Esophagus squamous epithelium (tissue), 5 donors: ENCODE measurements at places on chromosomes 3 and 15.

DNA sequence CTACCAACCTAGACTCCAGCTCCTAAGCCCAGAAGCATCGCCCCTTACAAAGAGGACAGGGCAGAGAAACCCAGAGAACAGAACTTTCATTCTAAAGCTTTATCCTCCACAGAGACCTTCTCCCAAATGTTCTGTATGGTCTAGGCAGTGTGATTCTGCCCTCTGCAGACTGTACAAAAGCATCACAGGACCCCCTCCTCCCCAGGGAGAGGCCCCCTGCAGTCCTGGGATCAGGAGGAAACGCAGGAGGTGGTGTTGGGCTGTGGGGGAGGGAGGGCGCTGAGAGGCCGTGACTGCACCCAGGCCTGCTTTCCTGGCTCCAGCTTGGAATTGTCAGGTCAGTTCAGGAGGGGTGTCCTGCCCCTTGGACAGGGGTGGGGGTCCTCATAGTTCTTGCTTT, 101.3 kb downstream of the DGKG start:
- no peak for DNase-seq

GRCh38 chr3:177672252-177672911, 475.1 kb upstream of the TBL1XR1 start:
- DNase-seq = no peak

DNA sequence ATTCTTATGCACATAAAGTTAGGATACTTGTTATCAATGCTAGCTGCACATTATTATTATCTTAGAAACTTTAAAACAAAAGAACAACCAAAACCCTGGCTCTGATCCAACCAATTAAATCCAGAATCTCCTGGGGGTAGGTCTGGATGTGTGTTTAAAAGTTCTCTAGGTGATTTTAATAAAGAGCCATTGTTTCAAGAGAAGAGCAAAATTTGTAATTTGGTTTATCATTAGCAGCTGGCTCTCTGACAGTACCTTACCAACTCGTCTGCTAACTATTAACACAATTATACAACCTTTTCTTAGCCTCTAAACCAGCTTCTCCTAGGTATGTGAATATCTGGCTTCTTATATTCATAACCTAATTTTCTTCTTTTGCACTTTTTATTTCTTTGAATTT, 68.9 kb downstream of the IFT80 start:
- DNase-seq = no peak

GRCh38 chr15:35886765-35887164, 340.8 kb upstream of the DPH6 start:
- no peak for DNase-seq

DNA sequence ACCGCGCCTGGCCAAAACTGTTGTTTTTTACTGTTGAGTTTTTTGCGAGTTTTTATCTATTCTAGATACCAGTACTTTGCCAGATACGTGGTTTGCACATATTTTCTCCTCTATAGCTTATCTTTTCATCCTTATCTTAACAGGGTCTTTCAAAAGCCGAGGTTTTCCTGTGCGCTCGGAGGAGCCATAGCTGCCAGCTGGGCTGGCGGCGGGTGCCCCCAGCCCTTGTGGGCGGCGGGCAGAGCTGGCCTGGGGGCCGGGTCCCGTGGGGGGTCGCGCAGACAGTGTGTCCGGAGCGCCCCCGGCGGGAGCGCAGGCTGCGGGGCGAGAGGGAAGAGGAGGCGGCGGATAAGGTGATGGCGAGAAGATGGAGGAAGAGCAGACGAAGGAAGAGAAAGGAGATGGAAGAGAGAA, 11.1 kb upstream of the EIF4A2 start:
- DNase-seq = no peak

- no peak for DNase-seq
Measured at GRCh38 chr3:184970186-184970585, 158.2 kb downstream of the VPS8 start.

DNA sequence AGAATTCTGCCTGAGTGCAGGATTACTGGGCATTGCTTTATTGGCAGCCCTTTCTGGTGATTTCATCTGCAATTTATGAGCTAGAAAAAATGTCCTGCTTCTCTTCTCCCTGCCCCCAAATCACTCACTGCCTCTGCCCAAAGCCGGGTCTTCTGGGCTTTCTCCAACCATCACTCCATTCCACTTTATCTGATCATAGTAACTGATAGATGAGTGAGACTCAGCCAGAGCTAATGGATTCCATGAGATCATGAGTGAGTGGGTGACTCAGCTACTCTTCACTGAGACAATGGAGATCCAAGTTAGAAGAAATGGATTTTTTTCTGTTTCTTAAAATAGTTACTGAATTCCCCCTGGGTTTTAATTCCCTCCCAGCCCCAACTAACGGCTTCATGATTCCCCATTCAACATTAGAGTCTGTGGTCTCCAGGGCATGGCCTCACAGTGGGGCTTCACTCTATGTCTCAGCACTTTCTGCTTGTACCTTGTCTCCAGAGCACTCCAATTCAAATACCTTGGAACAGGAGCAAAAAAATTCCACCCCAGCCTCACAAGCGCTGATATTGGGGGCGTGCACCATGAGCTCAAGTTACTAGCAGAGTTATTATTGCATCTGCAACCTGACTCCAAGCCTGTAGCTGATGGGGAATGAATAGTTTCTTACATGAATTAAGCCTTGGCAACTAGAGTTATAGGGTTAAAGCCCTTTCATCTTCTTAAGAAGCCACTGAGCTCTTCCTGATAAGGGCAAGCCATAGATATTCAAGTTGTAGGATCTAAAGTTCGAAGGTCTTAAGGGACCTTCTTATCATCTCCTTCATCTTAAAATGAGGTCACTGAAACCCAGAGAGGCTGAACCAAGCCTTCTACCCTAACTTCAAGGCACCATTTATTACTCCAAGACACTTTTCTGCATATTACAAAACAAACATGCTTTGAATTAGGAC, 85.9 kb downstream of the AGBL1 start:
- DNase-seq = no peak

DNA sequence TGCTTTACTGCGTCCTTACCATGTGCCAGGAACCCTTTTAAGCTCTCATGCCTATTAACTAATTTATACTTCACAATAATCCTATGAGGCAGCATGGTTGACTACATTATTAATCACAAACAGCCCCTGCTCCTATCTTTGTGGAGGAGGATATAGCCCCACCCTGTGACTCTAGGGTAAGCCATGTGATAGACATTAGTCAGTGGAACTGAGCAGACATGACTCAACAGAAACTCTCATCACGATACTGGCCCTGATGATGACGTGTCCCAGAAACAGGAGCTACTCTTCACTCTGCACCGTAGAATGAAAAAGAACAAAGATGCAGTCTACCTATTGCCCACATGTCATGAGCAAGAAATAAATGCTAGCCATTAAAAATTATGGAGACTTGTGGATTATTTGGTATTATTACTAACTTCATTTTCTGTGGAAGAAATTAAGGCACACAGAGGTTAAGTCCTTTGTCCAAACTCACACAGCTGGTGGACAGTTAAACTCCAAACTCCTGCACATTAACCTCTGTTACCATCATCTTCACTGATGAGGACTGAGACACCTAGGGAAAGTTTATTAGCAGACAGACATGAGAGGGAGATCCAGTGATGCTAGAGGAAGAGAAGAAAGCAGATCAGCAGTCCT, 51.2 kb downstream of the CFAP20DC start:
- DNase-seq = no peak

GRCh38 chr3:123791898-123792297, 92.2 kb downstream of the MYLK start:
- DNase-seq = no peak

- no peak for DNase-seq
Measured at GRCh38 chr3:46479021-46479420, 14.3 kb upstream of the LTF start.

GRCh38 chr3:45186871-45187270, 39.2 kb downstream of the TMEM158 start:
- no peak for DNase-seq

DNA sequence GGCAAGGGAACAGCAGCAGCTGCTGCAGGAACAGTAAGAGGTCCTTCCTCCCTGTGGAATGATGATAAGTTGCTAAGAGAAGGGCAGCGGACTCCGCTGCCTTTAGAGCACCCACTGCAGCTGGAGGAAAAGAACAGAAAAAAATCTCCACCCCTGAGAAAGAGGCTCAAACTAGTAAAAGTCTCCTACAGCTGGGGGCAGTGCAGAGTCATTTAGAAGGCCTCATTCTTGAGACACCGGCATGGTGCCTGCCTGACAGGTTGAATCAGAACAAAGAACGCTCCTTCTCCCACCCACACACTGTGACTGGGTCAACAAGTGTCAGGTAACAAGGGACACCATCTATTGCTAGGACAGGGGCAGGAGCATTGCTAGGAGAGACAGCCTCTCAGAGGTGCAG, 188.4 kb downstream of the ABHD5 start:
- no peak for DNase-seq

- no peak for DNase-seq
Measured at GRCh38 chr15:96334017-96334704, 3.7 kb downstream of the NR2F2 start.

GRCh38 chr3:43764471-43764870, 73.7 kb downstream of the ABHD5 start:
- no peak for DNase-seq

DNA sequence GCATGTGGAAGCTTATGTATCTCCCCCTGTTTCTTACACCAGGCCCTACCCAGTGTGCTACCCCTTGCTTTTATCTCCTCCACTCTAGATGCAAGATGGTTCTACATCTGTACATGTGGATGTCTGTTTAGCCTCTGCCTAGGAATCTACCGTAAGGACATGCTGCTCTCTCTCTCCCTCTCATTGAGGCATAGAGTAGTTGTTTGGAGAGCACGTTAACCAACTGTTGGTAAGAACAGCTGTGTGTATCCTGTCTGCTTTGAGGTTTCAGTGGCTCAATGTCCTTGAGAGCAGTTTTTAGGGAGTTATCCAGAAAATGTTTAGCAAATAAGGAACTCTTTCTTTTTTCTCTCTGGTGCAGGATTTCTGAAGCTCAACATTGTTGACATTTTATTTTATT, 152.8 kb downstream of the DNAJB8 start:
- no peak for DNase-seq

- DNase-seq = no peak
Measured at GRCh38 chr3:35473956-35474355, 165.4 kb upstream of the ARPP21 start.

DNA sequence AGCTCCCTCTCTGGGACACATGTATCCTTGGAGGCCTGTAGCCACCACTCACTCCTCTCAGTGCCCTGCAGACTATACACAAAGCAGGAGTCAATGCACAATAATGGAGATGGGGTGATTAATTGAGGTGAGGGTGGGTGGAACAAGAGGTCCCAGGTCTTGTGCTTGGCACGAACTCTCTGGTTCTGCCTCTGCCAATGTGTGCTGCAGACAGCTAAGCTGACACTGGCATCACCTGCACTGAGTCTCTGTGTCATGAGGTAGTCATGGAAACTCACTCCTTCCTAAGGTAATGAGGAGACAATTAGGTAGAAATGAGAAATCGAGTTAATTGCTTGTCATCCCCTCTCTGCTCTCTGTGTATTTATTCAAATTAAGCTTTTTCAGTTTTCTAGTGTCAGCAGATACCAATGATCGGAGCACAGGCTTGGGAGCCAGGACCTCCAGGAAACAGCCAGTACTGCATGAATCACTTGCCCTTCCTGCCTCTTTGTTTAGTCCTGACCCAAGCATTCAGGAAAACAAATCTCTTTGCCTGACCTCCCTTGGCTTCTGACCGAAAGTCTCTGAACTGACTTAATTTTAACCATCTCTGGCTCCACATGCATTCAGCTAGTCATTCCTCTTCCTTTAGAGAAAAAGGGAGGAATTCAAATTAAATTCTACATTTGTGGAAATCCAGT, 56.7 kb downstream of the DRD3 start:
- DNase-seq = no peak

DNA sequence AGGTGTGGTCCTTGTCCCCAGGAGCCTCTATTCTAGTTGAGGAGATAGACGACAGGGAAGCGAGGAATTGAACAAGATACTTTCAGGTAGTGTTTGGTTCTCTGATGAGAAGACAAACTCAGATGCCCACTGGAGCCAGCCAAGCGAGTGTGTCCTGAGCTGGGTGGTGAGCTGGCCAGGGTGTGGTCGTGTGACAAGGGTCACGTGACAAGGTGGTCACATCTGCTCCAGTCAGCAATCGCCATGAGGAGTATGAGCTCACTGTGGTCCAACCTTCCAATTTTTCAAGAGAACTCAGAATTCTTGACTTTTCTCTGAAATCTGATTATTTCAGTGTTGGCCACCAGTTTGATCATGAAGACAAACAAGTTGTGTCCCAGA, 39.5 kb downstream of the SLC6A6 start:
- DNase-seq = no peak

DNA sequence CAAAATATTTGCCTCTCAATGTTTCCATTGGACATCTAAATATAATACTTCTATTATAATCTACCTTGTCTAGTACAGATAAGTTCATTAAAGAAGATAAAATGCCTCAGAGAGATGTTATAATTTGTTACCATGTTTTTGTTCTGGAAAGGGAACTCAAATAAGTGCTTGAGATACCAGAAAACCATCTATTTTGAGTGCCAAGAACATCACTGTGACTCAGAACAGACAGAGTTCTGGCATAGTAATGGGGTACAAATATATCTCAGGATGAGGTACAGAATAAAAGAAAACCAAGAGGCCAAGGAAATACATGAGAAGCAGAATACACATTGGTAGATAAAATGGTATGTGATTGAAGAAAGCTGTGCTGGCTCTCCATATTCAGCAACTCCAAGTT, 58.9 kb downstream of the IMPG2 start:
- DNase-seq = no peak

- no peak for DNase-seq
Measured at GRCh38 chr3:14717307-14717706, 42.4 kb downstream of the C3orf20 start.

DNA sequence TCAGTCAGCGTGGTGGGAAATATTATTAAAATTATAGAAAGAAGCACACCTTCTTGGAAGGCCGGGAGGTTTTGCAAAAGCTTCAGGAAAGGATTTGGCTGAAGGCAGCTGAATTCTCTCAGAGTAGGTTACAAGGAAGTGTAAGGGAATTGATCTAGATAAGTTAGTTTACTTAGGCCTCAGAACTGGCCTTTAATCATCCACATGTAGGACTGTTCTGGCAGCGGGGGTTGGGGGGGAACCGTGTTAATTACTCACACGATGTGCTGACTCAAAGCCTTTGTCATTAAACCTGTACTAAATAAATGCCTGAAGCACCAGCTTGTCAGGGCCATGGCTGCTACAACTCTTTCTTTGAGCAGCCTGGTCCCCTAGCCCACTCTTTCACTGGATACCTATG, 12.8 kb downstream of the ASB14 start:
- no peak for DNase-seq

- DNase-seq = no peak
Measured at GRCh38 chr3:37639922-37640321, 221.8 kb upstream of the CTDSPL start.

DNA sequence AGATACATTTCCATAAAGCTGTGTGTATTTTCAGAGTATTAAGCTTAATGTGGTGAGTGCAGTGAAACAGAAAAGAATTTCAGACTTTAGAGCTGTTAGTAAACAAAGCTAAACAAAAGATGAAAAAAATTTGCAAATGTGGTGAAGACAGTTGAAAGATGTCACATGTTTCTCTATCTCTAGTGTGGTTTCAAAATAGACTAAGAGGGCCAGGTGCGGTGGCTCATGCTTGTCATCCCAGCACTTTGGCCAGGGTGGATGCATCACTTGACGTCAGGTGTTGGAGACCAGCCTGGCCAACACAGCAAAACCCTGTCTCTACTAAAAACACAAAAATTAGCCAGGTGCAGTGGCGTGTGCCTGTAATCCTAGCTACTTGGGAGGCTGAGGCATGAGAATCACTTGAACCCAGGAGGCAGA, 466.0 kb upstream of the NR2F2 start:
- DNase-seq = no peak

GRCh38 chr3:13145131-13145825, 72.0 kb upstream of the IQSEC1 start:
- no peak for DNase-seq
